T-helper 1 cell (primary cell): ENCODE measurements at places on chromosomes 1 and 21.

DNA sequence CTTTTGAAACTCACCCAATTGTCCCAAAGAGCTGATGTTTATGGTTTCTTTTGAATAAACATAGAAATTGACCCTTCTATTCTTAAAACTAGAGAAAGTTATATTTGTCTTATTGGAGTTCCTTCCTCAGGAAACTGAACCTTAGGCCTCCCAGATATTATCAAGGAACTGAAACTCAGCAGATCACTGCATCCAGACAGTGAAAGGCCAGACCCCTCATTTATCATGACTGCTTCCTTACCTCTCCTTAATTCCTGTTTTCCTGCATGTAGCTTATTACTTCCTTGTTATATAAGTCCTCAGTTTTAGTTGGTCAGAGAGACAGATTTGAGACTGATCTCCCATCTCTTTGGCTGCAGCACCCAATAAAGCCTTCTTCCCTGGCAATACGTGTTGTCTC is 27.5 kb downstream of the SLC22A15 start:
- no peak for DNase-seq

DNA sequence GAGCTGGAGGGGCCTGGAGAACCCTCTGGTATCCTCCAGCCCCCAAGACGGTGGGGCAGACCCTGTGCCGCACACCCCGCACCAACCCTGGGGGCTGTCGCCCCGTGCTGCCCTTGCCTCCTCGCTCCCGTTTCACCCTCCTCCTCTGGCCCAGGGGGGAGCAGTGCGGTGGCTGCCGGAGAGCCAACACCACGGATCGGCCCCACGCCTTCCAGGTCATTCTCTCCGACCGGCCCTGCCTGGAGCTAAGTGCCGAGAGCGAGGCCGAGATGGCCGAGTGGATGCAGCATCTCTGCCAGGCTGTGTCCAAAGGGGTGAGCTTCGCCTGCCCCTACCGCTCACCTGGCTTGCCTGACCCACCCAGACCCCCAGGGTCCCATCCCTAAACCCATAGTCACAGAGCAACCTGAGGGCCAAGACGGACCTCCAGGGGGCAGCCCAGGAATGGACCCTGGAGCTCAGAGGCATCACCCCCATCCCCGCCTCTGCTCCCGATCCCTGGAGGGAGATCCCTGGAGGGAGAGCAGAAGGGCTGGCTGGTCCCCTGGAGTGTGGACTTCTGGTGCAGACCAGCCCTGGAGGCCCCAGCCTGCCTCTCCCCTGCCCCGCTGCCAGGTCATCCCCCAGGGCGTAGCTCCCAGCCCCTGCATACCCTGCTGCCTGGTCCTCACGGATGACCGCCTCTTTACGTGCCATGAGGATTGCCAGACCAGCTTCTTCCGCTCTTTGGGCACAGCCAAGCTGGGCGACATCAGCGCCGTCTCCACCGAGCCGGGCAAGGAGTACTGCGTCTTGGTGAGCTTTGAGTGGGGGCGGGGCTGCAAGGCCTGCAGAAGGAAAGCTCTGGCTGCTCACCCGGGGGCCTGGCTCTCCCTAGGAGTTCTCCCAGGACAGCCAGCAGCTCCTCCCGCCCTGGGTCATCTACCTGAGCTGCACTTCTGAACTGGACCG is 4.0 kb upstream of the SLC25A34 start:
- no peak for DNase-seq

DNA sequence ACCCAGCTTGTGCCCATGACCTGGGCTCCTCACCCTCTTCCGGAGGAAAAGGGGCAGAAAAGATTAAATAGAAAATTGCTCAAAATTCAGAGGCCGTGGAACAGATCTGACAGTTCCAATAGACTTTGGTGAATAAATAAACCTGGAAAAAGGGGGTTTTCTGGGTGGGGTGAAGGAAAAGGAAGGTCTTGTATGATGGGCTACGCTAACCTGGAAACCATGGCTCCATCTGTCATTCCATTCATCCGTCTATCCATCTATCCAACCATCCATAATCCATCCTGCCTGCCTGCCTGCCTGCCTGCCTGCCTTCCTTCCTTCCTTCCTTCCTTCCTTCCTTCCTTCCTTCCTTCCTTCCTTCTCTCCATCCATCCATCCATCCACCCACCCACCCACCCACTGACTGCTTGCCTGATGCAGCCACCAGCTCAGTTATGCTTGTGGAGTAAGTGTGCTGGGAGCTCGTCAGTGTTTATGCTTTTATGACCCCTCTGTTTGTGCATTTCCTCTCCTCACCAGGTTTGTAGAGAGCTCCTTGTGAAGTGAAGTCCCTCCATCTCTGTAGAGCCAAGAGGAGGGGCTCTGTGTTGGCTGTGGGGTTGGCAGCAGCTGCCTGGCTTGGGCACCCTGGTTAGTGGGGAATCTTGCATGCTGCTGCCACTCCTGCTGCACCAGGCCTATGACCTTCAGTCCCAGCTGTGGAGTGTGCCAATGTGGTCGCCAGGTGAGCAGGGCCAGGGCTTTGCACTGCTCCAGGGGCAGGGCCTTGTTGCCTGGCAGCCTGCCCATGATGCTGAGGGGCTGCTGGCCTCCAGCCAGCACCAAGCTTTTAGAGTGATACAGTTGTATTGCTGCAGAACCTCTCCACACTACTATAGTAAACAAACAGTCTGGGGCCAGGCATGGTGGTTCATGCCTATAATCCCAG is 16.0 kb upstream of the POU3F1 start:
- no peak for DNase-seq

DNA sequence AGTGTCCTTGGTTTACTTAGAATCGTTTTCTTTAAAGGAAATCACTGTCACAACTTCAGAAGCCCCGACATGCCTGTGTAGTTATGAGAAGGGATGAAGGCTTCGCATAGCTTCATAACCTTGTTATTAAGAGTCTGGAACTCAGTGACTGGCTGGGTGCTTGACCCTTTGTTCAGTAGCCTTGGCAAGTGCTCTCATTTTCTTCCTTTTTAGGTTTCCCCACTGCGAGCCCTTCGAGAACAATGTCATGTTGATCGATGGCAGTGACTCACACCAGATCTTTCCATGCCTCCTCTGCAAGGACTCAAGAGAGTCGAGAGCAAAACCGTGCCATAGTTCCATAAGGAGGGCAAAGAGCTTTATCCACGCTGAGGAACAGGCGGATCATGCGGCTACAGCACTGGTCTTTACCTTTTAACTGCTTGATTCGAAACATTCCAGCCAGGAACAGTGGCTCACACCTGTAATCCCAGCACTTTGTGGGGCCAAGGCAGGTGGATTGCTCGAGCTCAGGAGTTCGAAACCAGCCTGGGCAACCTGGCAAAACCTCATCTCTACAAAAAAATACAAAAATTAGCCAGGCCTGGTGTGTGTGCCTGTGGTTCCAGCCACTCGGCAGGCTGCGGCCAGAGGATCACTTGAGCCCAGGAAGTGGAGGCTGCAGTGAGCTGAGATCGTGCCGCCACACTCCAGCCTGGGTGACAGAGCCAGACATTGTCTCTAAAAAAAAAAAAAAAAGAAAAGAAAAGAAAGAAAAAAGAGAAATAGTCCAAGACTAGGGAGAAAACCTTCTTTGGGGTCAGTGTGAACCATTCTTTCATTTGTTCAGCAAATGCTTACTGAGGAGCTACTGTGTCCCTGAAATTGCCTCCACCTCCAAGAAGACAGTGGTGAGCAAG is 95.4 kb upstream of the ERRFI1 start:
- no peak for DNase-seq

DNA sequence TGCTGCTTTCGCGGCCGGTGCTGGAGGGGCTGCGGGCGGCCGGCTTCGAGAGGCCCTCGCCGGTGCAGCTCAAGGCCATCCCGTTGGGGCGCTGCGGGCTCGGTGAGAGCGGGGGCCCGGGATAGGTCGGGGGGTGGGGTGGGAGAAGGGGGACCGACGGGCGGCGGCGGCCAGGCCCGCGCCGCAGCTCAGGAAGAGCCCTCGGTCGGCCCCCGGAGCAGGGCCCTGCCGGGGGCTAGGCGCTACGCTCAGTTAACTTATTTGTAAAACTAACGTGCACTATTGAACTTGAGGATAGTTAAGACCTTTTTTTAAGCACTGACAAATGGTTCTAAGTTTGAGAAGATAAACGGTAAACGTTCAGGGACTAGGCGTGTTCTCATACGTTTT is 418 bp downstream of the DDX20 start:
- DNase-seq: no peak

DNA sequence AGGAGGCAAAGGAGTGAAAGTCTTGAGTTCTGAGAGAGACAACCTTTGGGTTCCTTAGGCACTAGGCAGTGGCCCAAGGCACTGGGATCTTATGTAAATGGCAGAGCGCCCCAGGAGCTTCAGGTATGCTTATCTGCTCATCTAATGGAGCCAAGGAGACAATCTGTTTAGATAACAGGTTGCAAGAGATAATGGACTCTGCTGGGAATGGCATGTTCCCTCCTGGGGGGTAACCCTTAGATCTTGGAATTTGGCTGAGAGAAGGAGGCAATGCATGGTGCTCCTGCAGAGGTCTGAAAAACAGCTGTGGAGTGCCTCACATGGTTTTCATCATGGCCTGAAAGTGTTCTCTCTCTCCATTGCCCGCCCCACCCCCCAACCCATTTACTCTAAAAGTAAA is 44.1 kb upstream of the WLS start:
- no peak for DNase-seq

GRCh38 chr1:225500624-225501192 is 72.9 kb upstream of the LBR start:
- no peak for DNase-seq

- no peak for DNase-seq
Measured at GRCh38 chr1:55593298-55593697, 378.1 kb upstream of the USP24 start.

DNA sequence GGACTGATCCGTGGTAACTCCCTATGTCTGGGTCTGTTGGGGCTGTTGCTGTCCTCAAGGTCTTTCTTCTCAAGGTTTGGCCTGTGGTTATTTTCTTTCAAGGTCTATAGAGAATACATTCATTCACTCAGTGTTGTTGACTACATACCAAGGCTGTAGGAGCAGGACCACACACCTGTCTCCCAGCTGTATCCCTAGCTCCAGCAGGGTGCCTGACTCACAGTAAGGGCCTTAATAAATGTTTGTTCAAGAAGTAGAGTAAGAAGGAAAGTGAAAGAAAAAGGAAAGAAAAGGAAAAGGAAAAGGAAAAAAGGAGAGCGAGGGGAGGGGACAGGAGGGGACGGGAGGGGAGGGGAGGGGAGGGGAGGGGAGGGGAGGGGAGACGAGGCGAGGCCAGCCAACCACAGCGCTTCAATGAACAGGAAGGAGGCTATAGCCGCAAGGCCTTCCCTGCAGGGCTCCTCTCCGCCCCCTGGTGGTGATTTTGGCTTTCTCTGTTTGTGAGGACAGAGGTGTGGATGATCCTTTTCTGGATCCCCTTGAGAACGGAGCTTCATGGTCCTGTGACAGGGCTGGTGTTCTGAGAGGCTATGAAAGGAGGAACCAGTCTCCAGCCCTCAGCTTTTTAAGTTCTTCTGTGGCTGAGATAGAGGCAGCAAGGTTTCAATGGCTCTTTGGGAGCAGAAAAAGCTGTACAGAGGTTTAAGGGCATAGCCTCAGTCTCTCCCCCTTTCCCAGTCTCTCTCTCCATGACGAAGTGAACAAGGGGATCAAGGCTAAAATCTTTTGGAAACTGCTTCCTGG is 30.6 kb upstream of the LCE5A start:
- no peak for DNase-seq

DNA sequence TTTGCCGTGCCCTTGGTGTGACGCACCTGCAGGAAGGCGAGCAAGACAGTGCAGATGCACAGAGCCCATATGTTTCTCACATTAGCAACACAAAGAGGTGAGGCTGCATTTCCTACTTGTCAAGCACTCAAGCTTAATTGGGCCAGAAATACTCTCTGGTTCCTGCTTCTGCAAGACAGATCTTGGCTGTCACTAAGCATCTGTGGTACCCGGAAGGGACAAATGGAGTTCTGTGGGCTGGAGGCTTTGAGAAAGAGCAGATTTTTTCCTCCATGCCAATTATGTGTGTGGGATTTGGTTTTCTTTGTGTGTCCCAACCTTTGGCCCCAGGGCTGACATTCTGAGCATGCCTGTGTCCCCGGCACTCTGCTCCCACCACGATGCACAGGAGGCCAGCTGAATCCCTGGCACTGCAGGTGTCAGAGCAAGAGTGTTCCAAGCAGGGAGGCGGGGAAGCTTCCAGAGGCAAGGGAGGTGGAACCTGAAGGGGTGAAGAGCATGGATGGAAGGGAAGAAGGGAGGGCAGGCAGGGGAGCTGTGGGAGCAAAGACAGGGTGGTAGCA is 52.0 kb upstream of the STUM start:
- no peak for DNase-seq

- DNase-seq: no peak
Measured at GRCh38 chr1:200706111-200706814, 32.4 kb upstream of the CAMSAP2 start.

DNA sequence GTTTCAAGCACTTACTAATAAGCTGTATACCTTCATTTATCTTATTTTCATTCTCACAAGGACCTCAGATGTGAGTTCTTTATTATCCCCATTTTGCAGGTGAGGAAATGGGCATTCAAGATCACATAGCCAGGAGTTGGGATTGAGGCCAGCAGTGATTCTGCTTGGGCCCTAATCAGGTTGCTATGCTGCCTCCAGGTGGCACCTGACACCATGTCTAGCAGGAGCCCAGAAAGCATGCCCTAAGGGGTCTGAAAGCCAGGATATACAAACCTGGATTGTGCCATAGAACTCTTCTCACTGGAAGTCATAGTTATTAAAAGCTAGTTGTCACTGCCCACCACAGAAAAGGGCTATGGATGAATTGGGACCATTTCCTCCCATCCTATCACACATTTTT is 61.1 kb downstream of the FYB2 start:
- DNase-seq: no peak
